Activated gamma-delta T cell (primary cell): ENCODE measurements at places on chromosomes 16 and 17.

- no peak for DNase-seq
Observed at GRCh38 chr16:89087922-89088497, 5.6 kb upstream of the ACSF3 start.

GRCh38 chr16:78028018-78028417 lies 5.7 kb downstream of the CLEC3A start:
- no peak for DNase-seq

DNA sequence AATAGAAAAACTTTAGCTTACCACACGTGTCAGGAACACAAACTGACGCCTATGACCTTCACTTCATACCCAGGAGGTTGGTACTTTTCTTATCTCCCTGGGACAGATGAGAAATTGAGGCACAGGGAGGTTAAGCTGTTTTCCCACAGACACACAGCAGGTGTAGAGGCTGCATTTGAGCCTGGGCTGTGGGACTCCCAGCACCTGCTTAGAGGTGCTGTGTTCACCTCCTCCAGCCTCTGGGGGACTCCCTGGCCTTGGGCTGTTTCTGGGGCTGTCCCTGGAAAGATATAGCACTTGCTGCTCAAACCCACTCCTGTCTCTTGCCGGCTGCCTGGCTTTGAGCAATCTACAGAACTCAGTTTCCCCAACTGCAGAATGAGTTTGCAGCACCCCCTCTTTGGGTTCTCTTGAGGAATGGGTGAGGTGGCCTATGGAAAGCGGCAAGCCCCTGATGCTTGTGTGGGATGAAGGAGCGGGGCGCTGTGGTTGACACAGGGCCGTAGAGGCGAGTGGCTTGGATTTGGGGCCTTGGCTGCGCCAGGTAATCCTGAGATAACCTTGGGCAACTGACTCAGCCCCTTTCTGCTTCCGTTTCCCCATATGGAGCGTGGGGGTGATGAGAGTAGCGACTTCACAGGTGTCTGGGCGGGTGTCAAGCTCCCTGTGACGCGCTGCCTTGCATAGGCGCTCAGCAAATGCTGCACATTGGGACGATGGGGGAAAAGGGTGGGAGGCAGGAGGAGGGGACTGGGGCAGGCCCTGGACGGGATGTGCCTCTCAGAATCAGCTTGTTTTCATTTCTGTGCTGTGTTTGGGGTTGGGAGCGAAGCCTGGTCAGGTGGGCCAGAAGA lies 104.5 kb upstream of the CIBAR2 start:
- no peak for DNase-seq

- DNase-seq, result no peak
Observed at GRCh38 chr17:73532421-73532901, 111.8 kb downstream of the SDK2 start.

GRCh38 chr17:44077595-44077909 lies 7.0 kb downstream of the G6PC3 start:
- DNase-seq, result no peak

GRCh38 chr17:21528031-21528695 lies 152.0 kb downstream of the KCNJ12 start:
- no peak for DNase-seq

- no peak for DNase-seq
Observed at GRCh38 chr17:9211133-9211765, 189.9 kb downstream of the NTN1 start.

- DNase-seq, result no peak
Observed at GRCh38 chr17:2393954-2394749, 6.7 kb downstream of the MNT start.

- no peak for DNase-seq
Observed at GRCh38 chr16:1884155-1884760, 12.3 kb upstream of the MEIOB start.

DNA sequence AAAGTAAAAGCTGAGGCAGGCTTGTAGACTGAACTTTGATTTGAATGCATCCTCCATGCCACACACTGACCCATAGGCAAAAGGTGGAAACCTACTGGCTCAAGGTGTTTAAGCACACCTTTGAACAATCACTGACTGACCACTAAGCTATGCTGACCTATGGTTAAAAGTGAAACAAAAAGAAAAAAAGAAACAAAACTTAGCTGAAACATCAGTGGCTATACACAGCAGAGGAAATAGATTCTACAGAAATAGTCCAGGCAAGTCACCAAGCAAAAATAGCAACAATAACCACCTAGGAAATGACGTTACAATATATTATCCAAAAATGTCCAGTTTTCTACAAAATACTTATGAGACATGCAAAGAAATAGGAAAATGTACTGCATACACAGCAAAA lies 60.2 kb downstream of the RPGRIP1L start:
- DNase-seq, result no peak

DNA sequence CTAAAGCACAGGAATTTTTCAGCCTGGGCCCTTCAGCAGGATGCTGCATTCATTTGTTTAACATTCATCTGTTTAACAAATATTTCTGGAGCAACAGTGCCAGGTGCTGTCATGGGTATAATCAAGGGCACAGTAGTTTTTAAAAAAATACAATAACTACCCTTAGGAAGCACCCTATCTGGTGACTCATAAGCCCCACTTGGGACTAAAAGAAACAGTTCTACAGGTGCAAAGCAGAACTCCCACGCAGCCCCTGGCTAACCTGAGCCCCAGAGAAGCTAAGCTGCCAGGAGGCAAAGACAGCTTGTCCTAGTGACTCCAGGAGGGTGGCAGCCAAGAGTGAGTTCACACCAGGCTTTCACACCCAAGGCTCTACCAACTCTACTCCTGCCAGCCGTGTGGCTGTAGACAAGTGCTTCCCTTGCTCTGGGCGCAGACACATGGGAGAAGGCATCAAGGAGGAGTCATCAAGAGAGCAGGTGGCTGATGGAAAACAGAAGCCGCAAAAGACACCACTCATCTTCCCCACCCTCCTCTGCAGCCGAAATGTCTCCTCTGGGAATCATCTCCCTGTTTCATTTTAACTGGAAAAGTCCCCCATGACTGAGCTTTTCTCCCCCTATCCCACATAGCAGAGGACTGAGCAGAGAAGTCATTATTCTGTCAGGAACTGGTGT lies 14.4 kb downstream of the CUEDC1 start:
- DNase-seq, result no peak

DNA sequence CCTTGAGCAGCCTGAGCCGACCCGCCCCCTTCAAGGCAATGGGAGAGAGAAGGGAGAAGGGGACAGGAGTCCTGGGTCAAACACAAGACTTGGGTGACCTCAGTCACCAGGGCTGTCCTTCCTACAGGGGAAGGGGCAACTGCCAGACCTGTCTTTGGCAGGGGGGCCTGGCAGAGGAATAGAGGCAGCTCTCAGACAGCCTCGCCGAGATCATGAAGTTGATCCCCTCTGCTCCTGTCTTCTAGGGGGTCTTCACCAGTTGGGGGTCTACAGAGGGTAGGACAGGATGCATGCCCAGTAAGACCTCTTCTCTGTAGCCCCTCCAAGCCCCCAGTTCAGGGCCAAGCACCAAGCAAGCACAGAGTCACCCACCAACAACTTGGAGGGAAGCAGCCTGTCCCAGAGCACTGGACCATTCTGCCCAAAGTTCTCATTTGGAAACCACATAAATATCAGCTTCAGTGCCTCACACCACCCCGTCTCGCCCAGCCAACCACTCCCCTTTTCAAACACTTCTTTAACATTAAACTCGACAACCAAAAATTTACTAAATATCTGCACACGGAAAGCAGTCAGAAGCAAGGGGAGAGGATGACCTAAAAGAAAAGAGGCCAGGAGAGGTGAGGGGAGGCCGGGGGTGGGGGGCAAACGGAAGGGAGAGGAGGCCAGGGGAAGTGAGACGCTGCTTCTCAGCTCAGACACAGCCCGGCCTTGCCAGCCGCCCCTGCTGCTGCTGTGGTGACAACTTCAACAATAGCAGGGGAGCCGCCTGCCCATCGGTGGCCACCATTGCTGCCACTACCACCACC lies 7.7 kb downstream of the DOK4 start:
- DNase-seq, result no peak

DNA sequence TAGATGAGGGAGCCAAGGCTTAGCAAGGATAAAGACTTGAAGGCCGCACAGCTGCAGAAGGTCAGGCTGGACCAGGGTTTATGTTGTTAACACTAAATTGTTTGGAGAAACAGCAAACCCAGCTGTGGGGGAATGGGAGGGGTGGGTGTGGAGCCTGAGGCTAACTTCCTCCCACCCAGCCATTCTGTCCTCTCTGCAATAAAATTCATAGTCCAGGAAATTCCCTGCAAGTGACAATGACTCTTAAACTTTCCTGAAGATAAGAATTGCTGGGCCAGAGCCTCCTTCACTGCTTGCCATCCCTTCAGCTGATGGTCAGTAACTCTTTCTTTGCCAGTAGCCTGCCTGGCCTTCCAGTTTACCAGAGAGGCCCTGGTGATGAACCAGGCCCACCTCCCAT lies 19.4 kb upstream of the ATP5MC1 start:
- DNase-seq, result no peak

- no peak for DNase-seq
Observed at GRCh38 chr17:39951924-39952679, 10.7 kb upstream of the GSDMA start.

GRCh38 chr16:3073448-3073847 lies 8.0 kb downstream of the IL32 start:
- DNase-seq, result no peak
